ENCODE measurements at places on chromosomes 12 and 14.

- DNase-seq, result no peak
Measured at GRCh38 chr12:62774794-62775193, 160.2 kb downstream of the PPM1H start.

- DNase-seq, result no peak
Measured at GRCh38 chr12:72207079-72207478, 65.1 kb upstream of the TRHDE start.

DNA sequence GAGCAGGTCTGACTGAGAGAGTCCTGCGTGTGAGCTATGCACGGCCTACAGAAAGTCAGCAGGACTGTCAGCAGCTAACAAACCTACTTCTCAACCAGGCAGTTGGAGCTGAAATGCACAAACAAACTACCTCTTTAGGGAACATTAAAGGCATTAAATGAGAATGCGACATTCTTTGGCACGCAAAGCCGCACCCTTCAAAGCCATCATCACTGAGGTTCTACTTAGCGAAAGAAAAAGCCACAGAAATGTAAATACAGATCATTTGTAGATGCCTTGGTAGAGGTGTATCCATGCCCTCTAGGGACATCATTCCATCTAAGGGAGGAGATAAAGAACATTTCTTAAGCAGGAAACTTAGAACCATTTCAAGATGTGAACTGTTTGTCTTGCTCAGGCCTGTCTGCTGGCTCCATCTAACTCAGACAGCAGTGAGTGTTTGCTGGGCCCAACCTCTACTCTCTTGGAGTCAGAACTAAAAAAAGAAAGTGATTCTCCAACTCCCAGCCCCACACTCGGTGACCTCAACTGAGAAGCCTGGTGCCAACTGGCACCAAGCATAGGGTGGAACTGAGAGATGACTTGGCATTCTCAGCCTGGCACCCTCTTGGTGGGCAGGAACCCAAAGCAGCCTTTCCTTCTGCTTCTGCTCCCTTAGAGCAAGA is 63.5 kb upstream of the MBIP start:
- no peak for DNase-seq

GRCh38 chr12:80211671-80212070 is 112.3 kb downstream of the OTOGL start:
- no peak for DNase-seq

- peak; percentile 62 for DNase-seq
Measured at GRCh38 chr12:116165036-116165425, 112.5 kb downstream of the MED13L start.

GRCh38 chr14:73744874-73745529 is 30.8 kb upstream of the PNMA1 start:
- no peak for DNase-seq

- DNase-seq, result peak; percentile 13
Measured at GRCh38 chr14:51224551-51224950, 15.5 kb upstream of the TMX1 start.

DNA sequence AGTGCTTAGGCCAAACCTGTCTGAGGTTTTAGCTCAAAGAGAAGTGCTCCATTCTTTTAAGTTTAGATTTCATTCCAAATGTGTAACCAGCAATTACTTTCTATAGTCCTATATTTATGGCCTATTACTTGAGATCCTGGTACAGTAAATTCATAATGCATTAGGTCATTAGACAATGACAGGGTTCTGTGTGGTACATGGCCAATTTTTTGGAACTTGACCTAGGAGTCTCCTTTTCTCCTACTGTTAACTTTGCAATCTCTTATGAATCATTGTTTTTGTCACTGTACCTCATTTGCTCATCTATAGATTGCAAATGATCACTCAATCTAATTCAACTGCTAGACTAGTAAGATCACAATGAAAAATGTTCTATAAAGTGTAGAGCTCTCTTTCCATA is 136.7 kb downstream of the PDE3A start:
- DNase-seq, result peak; percentile 66

- DNase-seq, result peak; percentile 48
Measured at GRCh38 chr12:6555018-6555691, 687 bp downstream of the IFFO1 start.

DNA sequence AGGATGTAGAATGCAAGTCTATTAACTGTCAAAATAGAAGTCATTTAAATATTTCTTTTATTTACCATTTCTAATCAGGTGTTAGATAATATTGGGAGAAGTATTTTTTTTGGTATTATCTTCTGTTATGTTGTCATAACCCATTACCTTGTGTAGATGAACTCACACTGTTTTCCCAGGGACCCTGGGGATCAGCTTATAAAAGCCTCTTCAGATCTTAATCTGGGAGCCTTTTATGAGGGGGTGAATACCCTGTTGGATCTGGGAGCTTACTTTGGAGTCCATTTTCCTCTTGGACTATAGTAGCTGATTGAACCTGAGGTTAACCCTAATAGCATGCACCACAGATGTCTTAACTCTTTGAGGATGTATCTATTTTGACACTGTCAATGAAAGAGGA is 176.3 kb upstream of the ATP2B1 start:
- no peak for DNase-seq

- DNase-seq, result no peak
Measured at GRCh38 chr12:40335991-40336390, 111.2 kb downstream of the LRRK2 start.

DNA sequence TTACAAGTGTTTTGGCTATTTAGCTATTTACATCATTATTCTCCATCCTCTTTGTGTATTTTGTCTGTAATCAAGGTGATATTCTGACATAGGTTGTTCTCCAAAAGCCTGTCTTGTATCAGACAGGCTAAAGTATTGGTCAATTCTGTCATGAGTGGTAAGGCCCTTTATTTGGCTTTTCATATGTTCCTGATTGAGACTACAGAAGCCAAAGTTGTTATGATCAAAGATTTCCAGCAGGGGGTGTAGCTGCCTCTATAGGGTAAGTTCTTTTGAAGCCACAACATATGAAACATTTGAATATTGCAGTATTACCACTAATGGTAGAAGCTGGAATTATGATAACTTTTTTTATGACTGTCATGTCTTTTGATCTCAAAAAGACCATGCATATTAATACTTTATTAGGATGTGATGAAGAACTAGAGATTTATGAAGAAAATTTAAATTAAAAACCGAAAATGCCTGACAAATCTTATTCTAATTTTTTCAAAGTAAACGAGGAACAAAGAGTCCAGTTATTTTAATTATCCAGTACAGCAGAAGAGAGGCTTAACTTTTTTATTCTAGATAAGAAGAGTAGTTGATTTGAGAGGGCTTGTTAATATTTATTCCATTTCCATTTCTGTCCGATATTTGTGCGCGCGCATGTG is 3.4 kb upstream of the ARHGAP5 start:
- DNase-seq, result peak; percentile 82

- no peak for DNase-seq
Measured at GRCh38 chr12:53949631-53950436, 4.9 kb upstream of the HOXC12 start.

GRCh38 chr12:68012712-68013111 is 23.5 kb downstream of the IFNG-AS1 start:
- no peak for DNase-seq

DNA sequence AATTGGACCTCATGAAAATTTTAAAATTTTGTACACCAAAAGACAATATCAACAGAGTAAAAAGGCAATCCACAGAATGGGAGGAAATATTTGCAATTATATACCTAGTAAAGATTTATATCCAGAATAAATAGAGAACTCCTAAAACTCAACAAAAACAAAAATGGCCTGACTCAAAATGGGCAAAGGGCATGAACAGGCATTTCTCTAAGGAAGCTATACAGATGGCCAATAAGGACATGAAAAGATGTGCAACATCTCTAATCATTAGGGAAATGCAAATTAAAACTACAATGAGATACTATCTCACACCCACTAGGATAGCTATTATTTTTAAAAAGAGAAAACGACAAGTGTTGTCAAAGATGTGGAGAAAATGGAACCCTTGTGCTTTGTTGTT is 10.9 kb upstream of the APOF start:
- no peak for DNase-seq

- no peak for DNase-seq
Measured at GRCh38 chr14:101171650-101172049, 268.1 kb upstream of the RTL1 start.

GRCh38 chr12:47237751-47238211 is 158.0 kb upstream of the AMIGO2 start:
- peak; percentile 27 for DNase-seq

DNA sequence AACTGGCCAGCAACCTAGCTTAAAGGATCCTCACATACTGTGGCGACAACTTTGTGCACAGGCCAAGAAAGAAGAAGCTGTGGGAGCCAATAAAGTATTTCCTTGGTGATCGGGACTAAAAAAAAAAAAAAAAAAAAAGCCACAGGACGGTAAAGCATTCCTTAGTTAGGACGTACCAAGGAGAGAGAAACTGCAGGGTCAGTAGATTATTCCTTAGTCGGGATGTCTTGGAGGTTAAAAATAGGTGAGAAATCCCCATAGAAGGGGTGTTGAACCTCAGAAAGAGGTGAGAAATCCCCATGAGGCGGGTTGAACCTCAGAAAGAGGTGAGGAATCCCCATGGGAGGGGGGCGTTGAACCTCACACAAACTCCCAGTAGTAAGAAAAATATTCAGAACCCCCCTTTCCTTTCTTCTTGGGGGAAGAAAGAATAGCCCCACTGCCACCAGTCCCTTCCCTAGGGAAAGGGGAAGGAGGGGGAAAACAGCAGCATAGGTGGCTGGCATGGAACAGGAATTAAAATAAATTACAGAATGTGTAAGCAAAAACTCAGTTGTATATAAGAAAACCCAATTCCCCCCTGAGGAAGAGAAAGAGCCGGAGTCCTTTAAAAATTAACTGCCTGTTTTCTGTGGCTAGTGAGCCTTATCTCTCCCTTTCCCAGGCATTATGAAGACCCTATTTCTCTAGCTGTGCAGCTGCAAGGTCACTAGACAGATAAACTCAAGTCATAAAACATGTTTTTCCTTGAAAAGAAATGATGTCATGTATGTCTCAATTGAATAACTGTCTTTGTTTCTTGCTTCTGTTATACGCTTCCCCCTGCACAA is 26.8 kb downstream of the KLRK1 start:
- DNase-seq, result no peak

DNA sequence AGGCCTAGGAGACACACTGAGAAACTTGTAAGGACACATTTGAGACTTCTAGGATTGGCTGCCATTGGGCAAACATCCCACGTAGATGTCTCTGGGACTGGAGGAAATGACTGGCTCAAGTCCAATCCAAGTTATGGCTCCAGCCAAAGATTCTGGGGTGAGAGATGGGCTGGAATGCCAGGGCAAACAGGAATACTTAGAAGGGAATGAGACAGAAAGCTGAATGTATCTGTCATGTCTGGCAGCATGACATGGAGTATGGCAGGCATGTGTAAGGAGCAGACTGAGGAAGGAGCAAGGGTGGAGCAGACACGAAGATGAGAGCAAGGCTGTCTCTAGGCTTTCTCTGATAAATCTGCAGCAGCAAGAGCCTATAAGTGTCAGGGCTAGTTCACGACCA is 209.2 kb downstream of the PHLDA1 start:
- DNase-seq, result peak; percentile 16

- no peak for DNase-seq
Measured at GRCh38 chr12:117563007-117563406, 201.6 kb upstream of the NOS1 start.

DNA sequence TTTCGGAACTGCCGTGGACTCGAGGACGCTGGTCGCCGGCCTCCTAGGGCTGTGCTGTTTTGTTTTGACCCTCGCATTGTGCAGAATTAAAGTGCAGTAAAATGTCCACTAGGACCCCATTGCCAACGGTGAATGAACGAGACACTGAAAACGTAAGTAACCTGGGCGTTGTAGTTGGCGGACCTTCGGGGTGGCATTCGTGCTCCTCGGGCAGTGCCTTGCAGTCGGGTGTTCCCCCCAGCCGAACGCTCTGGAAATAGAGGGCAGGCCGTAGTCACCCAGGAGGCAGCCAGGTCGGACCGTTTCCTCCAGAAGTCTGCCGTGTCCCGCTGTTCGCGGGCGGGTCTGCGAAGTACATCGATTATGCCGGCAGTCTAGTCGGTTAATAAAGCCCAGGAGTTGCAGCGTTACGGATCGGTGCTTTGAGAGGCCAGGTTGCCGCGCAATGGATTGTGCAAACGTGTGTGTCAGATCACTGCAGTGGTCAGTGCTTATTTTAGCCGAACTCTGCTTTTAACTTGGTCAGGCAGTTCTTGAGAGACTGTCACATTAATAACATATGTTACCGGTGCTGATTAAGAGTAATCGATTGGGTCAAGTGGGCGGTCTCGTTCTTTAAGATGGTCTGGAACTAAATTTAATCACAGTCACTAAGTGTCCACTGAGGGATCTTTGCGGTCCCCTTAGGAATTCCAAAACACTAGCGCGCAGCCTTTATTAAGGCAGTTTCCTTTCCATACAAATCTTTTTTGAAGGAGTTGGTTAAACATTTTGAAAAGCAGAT is 906 bp downstream of the MARK3 start:
- no peak for DNase-seq

DNA sequence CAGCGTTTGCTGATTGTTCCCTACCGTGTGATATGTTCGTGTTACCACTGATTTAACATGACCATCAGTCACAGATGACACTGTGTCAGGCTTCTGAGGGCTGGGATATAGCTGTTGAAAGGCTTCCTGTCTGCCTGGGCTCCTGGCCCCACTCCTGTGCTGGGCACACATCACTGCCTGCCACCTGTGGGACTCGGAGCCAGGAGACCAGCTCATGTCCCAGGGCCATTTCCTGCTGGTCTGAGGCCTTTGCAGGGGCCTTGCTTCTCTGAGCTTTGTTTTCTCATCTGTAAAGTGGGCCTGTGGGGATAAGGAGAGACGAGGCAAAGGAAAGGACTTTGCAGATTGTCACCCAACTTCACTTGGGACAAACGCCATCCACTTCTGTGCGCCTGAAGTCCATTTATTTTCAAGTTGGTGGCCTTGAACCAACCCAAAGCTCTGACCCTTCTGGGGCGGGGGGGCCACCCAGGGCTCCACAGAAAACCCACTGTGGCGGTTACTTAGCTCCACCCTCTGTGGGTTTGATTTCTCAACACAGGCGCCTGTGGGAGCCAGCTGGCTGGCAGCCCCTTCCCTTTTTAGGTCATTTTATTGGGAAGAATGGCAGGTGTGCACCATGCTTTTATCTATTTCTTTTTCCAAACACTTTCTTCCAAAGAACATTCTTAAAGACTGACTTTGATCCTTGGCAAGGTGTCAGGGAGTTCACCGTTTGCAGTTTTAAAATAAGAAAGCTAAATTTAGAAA is 54.1 kb downstream of the BEGAIN start:
- DNase-seq, result peak; percentile 22

DNA sequence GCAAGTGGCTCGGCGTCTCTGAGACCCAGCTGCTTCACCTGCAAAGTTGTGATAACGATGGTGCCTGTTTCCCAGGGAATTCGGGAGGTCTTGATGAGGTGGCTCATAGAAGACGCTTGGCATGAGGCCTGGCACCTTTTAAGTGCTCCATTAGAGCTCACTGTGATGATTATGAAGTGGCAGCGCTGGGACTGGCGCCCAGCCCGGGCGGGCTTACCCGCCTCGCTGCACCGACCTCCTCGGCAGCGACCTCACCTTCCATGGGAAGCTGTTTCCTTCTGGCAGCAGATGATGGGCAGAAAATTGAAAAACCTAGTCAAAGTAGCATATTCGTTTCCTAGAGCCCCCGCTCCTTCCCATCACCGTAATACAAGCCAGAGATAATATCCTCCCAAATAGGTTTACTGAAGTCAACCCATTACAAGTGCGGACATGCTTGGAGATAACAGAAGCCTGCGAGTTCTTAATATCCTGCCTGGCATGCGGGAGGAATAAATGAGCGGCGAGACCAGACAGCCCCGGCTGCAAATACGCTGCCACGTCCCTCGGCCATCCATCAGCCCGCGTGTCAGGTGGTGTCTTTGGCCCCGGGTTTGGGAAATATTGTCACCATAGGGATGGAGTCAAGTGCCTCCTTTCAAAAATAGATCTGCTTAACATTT is 35.2 kb upstream of the DLK1 start:
- DNase-seq, result no peak
